Chondrocyte (in vitro differentiated cells): ENCODE measurements at places on chromosomes 5 and 9. TPM values are rescaled to one million over a fixed set of nuclear protein-coding genes. Genes with fewer than 3 reads are reported as not detected.

GRCh38 chr9:36625006-36625615 is 52.4 kb downstream of the MELK start:
- no peak for DNase-seq

- no peak for DNase-seq
Observed at GRCh38 chr5:58455066-58455465, 4.8 kb downstream of the PLK2 start.

DNA sequence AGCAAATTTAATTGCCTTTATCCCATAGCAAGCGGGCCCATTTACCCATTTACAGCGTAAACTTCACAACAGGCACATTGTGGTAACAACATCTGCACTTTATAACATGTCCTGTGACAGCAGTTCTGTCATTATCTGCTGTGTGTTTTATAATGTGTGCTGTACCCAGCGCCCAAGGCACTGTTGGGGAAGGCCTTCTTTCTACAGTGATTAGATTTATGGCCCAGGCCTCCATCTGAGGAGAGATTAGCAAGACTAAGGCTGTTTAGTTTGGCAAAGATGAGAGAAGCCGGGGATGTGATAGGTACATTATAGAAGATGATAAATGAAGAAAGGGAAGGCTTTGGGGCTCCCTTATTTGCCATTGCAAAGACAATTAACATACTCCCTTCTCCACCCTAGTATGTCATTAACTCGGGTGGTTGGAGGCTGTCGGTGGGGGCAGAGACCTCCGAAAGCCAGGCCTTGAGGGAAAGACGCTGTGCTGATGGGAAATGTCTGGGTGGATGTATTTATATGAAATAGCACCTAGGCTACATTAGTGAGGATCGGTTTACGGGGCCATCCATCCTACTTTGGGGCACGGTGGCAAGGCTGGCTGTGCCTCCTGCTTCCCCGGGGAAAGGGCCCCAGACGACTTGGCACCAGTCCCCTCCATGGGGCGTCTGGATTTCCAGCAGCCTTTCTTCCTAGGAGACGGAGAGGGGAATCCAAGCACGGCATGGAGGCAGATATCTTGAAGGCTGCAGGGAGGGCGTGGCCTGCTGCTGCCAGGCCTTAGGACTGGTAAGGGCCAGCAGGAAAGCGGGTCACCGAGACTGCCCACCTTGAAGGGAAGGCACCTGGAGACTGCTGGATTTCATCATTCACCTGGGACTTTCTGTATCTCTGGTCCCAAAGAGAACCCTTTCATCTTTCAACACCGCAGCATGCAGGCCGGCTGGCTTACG is 64.3 kb upstream of the PTCH1 start:
- no peak for DNase-seq

DNA sequence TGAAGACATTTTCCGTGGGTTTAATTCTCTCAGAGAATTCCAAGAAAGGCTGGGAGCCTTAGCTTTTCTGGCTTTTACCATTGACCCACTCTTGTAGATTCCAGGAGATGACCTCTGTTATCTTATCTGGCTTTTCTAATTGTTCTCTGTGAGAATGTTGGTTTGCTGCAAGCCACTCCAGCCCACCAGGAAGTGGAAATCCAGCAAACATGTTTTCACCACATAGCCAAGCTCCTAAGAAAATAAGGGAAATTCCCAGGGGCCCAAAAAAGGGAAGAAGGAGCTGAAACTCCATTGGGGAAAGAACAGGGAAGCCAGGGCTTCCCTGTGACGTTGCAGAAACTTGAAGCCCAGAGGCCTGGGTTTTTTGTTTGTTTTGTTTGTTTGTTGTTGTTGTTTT is 19.7 kb downstream of the GPR107 start:
- no peak for DNase-seq

DNA sequence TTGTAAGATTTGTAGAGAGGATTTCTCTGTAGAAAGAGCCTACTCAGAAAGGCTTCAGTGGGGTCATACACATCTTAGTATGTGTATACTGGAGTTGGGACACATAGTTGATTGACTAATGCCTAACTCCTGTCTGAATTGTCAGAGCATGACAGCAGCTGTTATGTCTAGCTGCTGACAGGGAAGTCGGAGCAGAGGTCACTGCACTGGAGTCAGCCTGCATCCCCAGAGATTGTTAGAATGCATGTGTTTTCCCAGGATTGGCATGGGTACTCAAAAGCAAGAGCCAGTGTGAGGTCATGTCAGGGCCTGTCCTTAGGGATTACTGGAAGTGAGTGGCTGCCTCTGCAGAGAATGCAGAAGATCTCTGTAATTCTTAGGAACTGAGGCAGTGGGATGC is 82.7 kb downstream of the ITGA1 start:
- DNase-seq = no peak

- DNase-seq = no peak
Observed at GRCh38 chr5:107542831-107543231, 127.9 kb downstream of the EFNA5 start.

DNA sequence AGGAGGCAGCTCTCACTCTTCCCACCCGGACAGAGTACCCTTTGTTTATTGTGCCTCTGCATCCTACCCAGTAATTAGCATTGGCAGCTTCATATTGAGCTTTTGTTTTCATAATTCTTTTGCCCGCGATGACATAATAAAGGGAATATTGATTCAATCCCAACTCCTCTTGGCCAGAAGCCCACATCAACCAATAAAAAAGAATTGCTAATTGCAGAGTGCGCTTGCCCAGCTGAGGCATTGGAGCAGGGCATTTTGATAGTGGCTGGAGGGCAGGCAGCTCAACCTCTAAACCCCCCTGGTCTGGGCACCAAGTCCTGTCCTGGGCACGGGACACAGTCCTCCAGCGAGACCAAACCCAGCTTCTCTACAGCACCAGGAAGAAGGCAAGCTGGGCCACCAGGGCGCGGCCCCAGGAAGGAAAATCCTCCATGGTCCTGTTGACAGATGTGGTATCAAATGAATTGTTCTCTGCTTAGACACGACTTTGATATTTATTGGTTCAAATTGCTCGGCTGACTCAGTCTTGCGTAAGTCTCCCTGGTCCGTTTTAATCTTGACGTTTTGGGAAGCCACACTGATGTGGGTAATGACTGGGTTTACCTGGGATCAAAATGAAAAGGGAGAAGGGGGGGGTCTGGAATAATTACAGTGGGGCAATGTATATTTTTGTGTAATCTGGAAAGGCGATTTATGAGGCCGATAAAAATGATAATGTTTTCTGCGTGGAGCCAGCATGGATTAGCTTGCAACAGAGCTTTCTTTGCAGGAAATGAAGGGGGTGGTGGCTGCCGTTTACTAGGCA is 220.7 kb upstream of the MSX2 start:
- no peak for DNase-seq

DNA sequence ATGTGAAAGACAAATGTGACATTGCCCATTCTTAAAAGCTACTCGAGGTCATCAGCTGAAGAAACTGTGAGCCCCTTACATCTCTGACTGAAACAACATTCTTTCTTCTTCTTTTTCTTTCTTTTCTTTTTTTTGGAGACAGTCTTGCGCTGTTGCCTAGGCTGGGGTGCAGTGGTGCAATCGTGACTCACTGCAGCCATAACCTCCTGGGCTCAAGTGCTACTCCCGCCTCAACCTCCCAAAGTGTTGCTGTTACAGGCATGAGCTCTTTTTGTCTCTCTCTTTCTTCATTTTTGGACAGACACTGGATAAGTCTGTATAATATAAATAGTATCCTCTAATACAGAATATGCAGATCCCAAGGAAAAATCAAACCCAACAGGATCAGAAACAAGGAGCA is 263.7 kb upstream of the KLF9 start:
- DNase-seq = no peak

- DNase-seq = no peak
Observed at GRCh38 chr5:51488803-51489642, 105.8 kb downstream of the ISL1 start.

GRCh38 chr5:42940853-42941252 is 99.3 kb downstream of the ANXA2R start:
- no peak for DNase-seq

GRCh38 chr9:25889661-25890060 is 211.4 kb upstream of the TUSC1 start:
- no peak for DNase-seq

DNA sequence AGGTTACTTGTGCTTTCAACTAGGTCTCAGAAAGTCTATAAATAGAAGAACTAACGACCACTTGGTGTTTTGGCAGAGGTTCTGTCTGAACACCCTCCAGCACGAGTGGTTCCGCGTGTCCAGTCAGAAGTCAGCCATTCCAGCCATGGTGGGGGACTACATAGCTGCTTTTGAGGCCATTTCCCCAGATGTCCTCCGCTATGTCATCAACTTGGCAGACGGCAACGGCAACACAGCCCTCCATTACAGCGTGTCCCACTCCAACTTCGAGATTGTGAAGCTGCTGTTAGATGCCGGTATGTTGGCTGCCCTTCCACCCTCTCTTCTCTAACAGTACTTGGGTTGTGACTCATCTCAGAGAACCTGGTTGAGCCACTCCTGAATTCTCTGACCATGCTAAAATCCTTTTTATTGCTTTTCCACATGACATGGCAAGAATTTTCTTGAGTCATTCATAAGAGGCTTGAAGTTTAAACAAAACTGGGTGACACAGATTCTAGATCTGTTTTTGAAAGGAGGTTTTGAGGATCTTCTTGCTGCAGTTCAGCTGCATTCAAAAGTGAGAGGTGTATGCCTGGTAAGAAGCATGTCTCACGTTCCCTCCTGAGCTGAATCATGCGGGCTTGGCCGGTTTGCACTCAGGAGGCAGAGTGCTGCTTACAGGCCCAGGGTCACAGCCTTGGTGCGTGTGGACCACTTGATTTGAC is 103.1 kb upstream of the DMRT1 start:
- no peak for DNase-seq

- DNase-seq = no peak
Observed at GRCh38 chr5:135426102-135427082, 20.8 kb downstream of the DCANP1 start.

- DNase-seq = no peak
Observed at GRCh38 chr5:18311266-18311665, 677.0 kb downstream of the TAF11L14 start.

- DNase-seq = no peak
Observed at GRCh38 chr5:156411185-156411613, 84.2 kb downstream of the SGCD start.

GRCh38 chr5:77282337-77283027 is 72.0 kb downstream of the PDE8B start:
- DNase-seq = no peak

GRCh38 chr9:126558051-126558665 is 55.6 kb upstream of the LMX1B start:
- no peak for DNase-seq

DNA sequence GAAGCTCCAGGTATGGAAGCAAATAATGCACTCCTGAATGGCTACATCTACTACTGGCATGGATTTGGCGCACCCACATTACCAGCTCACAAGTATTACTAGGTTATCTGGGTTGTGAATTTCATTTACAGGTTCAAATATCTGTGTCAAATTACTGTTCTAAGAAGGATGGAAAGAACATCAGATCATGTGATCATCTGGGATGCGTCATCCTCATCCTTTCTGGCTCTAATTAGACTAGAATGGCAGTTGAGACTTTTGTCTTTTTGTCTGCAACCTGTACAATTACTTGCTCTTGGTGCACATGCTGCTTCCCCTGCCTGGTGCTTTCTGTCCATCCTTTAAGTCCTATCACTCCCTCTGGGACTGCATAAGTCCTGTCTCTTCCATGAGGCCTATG is 64.1 kb downstream of the PJA2 start:
- no peak for DNase-seq

DNA sequence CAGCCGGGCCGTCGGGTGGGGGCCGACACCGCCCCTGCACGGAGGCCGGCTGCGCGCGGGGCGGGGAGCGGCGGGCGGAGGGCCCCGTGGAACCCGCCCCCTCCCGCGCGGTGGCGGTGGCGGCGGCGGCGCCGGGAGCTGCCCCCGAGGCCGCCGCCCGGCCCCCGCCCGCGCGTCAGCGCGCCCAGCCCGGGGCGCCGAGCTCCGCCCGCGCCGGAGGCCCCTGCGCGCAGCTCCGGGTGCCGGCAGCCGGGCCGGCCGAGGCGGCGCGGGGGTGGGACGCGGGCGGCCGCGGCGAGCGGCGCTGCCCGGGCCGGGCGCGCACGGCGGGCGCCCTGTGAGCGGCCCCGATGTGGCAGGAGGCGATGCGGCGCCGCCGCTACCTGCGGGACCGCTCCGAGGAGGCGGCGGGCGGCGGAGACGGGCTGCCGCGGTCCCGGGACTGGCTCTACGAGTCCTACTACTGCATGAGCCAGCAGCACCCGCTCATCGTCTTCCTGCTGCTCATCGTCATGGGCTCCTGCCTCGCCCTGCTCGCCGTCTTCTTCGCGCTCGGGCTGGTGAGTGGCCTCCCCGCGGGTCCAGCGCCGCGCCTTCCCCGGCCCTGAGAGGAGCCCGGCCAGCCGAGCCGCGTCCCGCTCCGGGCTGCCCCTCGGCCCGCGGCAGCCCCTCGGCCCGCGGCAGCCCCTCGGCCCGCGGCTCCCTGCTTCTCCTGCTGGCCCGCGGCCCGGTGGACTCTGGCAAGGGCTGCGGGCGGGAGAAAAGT is at the start of gene ADCY2:
ADCY2 (plus strand) TSS at position 192 of the 766 bp plus-strand sequence; CDS start at position 351, 159 bp downstream.
- DNase-seq = no peak

DNA sequence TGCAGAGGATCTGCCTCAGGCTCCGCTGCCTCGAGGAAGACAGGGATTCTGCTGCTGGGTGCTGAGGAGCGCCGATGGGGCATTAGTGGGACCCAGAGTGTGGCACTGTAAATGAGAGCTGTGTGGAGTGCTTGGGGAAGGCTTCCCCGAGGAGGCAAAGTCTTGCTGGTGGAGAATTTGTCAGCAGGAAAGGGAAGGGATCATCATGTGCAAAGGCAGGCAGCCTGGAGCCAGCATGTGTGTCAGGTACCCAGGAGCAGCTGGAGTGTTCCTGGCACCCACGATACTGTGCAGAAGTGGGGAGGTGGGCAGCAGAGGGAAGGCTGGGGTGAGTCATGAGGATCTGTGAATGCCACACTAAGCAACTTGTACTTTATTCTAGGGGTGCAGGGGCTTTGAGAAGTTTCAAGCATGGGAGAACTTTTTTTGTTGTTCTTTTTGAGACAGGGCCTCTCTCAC is 12.3 kb downstream of the B4GALT7 start:
- DNase-seq = no peak

DNA sequence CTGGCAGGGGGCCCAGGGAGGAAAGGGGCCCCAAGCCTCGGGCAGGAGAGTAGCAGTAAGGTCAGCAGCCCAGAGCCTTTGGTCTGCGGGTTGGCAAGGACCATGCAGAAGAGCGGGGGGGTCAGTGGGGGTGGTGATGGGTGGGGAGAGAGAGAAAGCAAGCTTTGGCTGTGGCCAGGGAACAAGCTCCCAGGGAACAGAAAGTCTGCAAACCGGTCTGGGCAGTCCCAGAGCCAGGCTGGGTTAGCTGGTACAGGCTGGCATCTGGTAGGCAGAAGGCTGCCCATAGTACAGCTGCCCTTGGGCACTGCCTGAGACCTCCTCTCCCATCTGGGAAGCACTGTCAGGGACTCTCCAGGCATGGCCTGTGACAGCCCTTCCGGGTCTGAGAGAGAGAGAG is 10.5 kb upstream of the EPB41L4B start:
- no peak for DNase-seq

SLC6A19 gene
- total RNA-seq = not detected in 3 replicates

FBXL17 gene
- total RNA-seq = 15.3 to 25.9 TPM (median 18.6 TPM) in 3 replicates

RARS1 gene
- total RNA-seq = 95.3 to 125 TPM (median 98.6 TPM) in 3 replicates

ANKRD18A gene
- total RNA-seq = 0.29 to 5.2 TPM (median 4.5 TPM) in 3 replicates

IFNB1 gene
- not detected in 3 replicates for total RNA-seq

TRIP13 gene
- total RNA-seq = 4.9 to 8.1 TPM (median 6.4 TPM) in 3 replicates

IZUMO3 gene
- total RNA-seq = not detected in 3 replicates

PCDHGC5 gene
- total RNA-seq = 1.7 to 3.6 TPM (median 2.0 TPM) in 3 replicates

SIGMAR1 gene
- total RNA-seq = 71.6 to 84.9 TPM (median 76.7 TPM) in 3 replicates

PLAC8L1 gene
- 0.59 to 0.97 TPM (median 0.94 TPM) in 3 replicates for total RNA-seq

CDX1 gene
- 0.44 to 0.57 TPM in 2 of 3 replicates, not detected in the other for total RNA-seq

CARTPT gene
- not detected in 3 replicates for total RNA-seq

CACFD1 gene
- total RNA-seq = 14.4 to 22.3 TPM (median 18.8 TPM) in 3 replicates
